ENCODE measurements at places on chromosomes 7 and 10.

DNA sequence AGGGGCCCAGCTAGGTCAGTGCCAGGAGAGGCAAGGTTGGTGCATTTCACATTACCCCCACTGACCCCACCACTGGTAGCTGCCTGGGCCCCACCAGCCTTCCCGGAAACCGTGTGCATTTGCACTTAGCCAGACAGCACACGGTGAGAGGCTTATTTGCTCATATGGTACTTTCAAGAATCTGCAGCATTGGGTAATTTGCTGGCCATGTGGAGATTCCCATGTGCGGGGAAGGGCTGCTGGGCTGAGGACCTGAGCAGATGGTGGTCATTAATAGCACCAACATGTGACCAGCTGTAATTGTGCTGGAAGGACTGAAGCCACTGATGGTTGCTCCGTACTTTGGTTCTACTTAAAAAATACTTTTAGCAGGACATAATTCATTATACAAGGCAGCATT lies 323.8 kb downstream of the DPP6 start:
- DNase-seq, result no peak

- DNase-seq, result no peak
Observed at GRCh38 chr10:34195364-34196057, 619.6 kb downstream of the PARD3 start.

DNA sequence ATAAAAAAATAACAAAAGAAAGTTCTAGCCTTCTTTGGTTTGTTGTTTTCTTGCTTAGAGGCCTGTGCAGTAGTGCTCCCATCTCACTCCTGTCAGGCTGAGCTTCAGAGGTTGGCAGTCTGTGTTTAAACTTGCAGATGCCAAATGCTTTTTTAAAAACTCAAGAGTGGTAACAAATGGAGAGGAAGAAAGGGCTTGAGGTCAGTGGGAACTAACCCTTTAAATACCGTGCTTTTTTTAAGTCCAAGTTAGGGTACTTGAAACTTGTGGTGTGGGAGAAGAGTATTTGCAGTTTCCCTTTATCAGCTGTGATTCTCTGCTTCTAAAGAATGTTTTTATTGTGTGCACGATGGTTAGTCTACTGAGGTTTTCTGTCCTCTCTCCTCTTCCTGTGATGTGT lies 29.4 kb downstream of the ZRANB1 start:
- DNase-seq, result no peak

- DNase-seq, result no peak
Observed at GRCh38 chr10:129921801-129922597, 42.1 kb downstream of the EBF3 start.

GRCh38 chr7:136009488-136010079 lies 32.4 kb upstream of the MTPN start:
- DNase-seq, result no peak

All from stimulated activated CD4-positive, alpha-beta T cell treated with anti-CD3 and anti-CD28 coated beads, Interleukin-1b, Interleukin-23, amount 100 ng/mL, for 1 hour (primary cell).